ENCODE measurements at places on chromosomes 4 and X. TPM values are rescaled to one million over a fixed set of nuclear protein-coding genes. Genes with fewer than 3 reads are reported as not detected.

The AKAP14 gene
- 0.20 TPM for polyA plus RNA-seq

The HTRA3 gene
- polyA plus RNA-seq = 0.17 TPM

The SAGE1 gene
- polyA plus RNA-seq = not detected

The NWD2 gene
- not detected for polyA plus RNA-seq

The CENPVL2 gene
- not detected for polyA plus RNA-seq

The NEXMIF gene
- under 0.01 TPM for polyA plus RNA-seq

The PPP4R3C gene
- polyA plus RNA-seq = not detected

The SPP1 gene
- 682 TPM for polyA plus RNA-seq

The PABPC1L2A gene
- polyA plus RNA-seq = not detected

The PRRG1 gene
- polyA plus RNA-seq = 7.2 TPM

The FGB gene
- 273 TPM for polyA plus RNA-seq

The WWC2 gene
- polyA plus RNA-seq = 39.9 TPM

The TEX13A gene
- not detected for polyA plus RNA-seq

The TMEM175 gene
- 20.1 TPM for polyA plus RNA-seq

DNA sequence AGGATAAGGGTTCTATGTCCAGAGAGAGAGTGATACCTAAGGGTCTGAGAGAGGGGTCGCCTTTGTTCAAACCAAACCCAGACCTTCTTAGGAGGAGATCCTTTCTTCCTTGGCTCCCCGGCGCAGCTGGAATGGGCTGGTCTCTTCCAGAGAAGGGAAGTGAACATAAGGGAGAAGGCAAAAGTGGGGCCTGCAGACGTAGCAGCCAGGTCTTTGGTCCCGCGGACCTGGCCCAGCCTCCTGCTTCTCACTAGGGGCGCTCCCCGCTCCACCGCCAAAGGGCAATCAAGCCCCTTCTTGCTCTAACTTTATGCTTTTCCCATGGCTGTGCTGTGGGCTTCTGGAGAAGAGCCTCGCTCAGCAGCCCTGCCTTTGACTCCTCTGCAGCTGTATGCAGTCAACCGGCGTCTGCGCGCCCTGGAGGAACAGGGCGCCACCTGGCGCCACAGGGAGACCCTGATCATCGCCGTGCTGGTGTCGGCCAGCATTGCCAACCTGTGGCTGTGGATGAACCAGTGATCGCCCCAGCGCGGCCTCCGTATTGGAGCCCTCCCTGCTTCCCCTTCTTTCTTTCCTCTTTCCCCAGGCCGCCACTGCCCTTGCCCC, 6.5 kb downstream of the FATE1 start:
- DNase-seq = peak; percentile 7

DNA sequence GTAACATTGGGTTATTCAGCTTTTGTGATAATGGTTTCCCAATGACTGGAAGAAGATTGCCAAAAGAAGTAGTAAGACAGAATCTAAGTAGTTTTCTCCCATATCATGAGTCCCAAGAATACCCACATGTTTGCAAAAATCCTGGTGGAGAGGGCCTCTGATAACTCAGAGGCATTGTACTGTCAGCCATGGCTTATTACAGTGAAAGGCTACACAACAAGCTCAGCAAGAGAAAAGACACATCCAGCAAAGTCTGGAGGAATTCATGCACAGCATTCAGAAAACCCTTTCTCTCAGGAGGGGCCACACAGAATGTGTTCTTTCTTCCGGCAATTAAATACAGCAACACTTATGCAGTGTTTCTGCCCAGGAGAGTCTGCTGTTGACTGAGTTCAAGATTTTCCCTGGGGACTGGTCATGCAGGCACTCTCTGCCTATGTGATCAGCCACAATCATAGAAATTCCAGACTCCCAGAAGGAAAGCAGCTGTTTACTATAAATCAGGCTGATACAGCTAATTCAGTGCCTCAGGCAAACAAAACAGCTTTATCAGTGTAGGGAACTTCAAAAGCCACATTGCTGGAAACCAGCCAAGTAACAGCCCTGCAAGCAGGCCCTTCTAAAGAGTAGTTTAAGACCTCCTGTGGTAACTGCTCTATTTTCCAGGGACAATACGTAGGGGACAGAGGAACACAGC, 937.1 kb downstream of the CCSER1 start:
- DNase-seq = peak; percentile 7

DNA sequence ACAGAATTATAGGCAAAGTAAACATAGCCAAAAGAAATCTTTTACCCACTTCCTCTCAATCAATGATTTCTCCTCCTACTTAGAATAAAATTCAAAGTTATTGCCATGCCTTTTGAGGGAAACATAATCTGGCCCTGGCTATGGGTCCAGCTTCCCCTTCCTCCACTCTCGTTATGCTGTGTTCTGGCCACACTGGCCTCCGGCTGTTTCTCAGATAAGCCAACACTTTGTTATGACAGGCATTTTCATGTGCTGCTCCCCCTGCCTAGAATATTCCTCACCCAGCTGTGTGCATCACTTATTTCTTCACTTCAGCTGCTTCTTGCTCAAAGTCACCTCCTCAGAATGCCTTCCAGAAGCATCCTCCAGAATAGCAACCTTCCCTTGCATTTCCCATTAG, 386.6 kb upstream of the AADAT start:
- DNase-seq = no peak

DNA sequence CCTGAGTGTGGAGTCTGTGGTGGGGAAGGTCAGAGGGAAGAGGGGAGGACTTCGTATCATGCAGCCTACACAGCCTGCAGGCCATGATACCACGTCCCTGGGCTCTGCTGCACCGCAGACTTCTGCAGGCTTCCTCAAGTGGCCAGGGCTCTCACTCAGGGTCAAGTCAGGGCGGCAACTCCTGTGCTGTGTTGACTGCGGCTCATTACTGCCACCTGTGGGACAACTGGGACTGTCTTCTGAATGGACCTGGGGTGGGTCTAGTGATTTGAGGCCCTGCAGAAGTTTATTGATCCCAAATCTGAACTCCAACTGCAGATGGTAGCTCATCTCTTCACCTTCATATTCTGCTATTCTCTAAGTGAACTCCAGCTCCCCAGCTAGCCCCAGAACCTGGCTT, 167.1 kb downstream of the NSUN7 start:
- peak; percentile 27 for DNase-seq

GRCh38 chrX:69507500-69507789, 3.3 kb downstream of the NALF2 start:
- no peak for DNase-seq

GRCh38 chrX:129717892-129718291, 20.9 kb upstream of the XPNPEP2 start:
- no peak for DNase-seq

DNA sequence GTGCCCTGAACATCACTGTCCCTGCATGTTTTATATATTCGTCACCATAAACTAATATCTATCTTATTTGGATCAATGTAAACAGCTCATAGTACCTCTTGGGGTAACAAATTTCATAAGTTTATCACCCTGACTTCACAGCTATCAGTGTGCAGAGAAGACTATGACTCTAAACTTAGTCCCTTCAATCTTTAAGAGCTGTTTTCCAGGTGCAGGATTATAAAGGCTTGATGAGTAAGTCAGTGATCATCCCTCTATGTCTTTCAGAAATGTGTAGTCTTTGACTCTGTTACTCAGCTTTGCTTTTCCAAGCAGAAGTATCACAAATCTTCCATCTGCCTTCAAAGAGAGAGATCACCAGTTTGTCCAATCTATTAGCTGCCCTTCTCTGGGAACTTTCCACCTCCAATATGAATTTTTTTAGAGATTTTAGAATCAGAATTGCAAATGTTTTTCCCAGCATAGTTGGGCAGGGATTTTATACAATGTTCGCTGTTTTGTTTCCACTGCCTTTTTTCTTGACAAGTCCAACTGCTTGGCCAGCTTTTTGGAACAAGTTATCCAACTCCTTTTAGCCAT, 45.1 kb upstream of the TSPAN7 start:
- DNase-seq = no peak

GRCh38 chr4:98601708-98602107, 56.7 kb downstream of the TSPAN5 start:
- no peak for DNase-seq

GRCh38 chr4:953574-953915, 19.8 kb downstream of the DGKQ start:
- no peak for DNase-seq

DNA sequence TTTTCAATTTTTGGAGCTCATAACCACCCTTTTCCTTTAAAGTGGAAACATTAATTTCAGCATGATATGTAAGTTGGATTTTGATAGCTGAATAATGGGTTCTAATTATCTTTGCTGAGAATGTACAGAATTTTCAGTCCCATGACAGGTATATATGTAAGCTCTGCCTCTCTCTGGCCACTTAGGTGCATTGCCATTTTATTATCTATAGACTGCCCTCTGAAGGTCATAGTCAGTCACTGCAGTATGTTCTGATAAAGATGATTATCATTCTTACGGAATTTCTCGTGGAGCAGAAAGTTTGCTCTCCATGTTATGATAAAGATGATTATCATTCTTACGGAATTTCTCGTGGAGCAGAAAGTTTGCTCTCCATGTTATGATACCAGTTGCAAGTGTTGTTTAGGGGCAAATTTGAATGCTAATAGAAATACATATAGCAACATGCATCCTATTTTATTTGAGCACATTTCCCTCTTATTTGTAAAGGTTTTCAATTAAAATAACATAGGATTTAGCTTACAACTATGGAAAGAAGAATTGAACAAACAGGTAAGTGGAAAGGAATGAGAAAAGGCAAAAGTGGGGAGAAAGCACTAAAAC, 10.4 kb downstream of the AFP start:
- DNase-seq = peak; percentile 78

GRCh38 chr4:13783800-13784411, 156.4 kb upstream of the BOD1L1 start:
- DNase-seq = peak; percentile 57

- DNase-seq = no peak
Measured at GRCh38 chr4:110636680-110637407, 14.0 kb upstream of the PITX2 start.

GRCh38 chr4:185712350-185713024, 99.5 kb downstream of the SORBS2 start:
- peak; percentile 82 for DNase-seq

DNA sequence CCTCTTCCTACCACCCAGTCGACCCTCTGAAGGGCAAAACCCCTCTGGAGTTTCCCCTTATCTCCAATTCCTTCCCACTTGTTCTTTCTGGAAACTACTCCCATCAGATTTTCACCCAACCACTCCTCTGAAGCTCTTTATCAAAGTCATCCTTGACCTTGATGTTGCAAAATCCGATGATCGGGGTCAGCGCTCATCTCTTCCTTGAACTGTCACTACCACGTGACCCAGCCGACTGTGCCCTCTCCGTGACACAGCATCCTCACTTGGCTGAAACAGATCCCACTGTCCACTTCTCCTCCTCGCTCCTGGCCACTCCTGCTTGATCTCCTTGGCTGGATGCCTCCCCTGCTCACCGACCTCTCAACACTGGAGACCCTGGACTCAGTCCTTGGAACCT, 1.1 kb downstream of the CFAP99 start:
- no peak for DNase-seq

- DNase-seq = no peak
Measured at GRCh38 chr4:1241466-1241935, 7.4 kb downstream of the CTBP1 start.

GRCh38 chrX:35380808-35381700, 417.1 kb upstream of the MAGEB16 start:
- DNase-seq = peak; percentile 0

DNA sequence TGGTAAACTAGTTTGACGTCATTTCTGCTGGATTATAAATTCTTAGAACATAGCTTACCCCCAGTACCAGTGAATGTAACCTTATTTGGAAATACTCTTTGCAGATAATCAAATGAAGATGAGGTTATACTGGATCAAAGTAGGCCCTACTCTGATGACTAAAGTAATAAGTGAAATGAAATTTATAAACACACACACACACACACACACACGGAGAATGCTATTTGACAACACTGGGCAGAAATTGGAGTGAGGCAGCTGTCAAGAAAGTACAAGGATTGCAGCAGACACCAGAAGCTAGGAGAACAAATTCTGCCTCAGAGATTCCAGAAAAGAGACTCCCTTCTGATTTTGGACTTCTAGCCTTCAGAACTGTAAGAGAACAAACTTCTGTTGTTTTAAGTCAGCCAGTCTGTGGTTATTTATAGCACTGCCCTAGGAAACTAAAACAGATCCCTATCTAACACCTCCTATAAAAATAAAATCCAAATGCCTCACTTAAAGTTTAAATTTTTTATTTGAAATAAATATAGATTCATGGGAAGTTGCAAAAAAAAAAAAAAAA, 448.6 kb downstream of the PCDH18 start:
- DNase-seq = no peak

DNA sequence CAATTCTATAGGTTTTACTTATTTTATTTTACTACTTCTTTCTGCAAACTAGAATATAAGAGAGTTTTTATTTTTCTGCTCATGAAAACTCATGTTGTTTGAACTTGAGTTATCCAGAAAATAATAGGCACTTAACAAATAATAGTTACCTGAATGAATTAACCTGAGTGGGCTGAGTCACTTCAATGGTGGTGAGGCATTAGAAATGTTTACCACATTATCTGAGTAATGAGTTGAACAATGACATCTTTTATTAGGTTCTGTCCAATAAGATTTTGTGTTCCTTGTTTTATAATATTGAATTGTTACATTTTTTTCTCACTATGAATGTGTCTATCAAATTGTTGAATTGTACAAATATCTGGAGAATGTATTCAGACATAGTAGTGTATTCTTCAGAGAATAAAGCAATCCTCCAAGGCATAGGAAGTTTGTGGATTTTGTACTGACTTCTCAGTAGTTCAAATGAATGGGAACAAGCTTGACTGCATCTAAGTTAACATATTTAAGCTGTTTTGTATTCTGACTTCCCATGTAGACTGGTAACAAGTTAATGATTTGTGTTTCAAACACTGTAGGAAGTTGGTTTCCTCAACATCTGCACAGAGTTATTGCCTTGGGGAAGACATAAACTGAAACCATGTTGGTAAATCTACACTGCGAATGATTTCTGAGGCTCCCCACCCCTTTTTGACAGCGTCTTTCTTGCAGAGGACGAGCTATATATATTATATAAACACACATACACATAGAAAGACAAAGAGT, 1808.9 kb upstream of the TENM3 start:
- no peak for DNase-seq

GRCh38 chrX:138128027-138128671, 562.2 kb downstream of the ZIC3 start:
- DNase-seq = peak; percentile 2

GRCh38 chrX:97504431-97504830, 620.7 kb downstream of the RPA4 start:
- no peak for DNase-seq

GRCh38 chrX:28189011-28189410, 207.8 kb upstream of the DCAF8L1 start:
- DNase-seq = no peak
